ENCODE measurements at places on chromosomes 2 and 18.

- no peak for DNase-seq
These were observed 152.6 kb downstream of the LDLRAD4 start for GRCh38 chr18:13370995-13371625.

GRCh38 chr2:36449213-36449612 is 93.6 kb downstream of the CRIM1 start:
- DNase-seq = no peak

- no peak for DNase-seq
These were observed 133.4 kb downstream of the NRP2 start for GRCh38 chr2:205815673-205816072.

- DNase-seq = peak; percentile 72
These were observed 20.1 kb downstream of the ARID5A start for GRCh38 chr2:96556441-96557330.

DNA sequence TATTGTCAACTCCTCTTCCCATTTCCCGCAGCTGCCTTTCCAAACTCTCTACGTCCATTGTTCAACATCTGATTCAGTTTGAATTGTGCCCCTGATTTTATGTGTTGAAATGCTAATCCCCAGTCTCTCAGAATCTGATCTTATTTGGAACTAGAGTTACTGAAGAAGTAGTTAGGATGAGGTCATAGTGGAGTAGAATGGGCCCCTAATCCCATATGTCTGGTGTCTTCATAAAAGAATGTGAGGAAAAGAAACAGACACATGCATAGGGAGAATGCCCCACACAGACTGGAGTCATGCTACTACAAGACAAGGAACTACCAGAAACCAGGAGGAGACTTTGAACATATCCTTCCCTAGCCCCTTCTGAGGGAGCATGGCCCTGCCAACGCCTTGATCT is 99.2 kb downstream of the LRP1B start:
- no peak for DNase-seq

GRCh38 chr18:44740000-44740399 is 59.3 kb downstream of the SETBP1 start:
- DNase-seq = no peak

DNA sequence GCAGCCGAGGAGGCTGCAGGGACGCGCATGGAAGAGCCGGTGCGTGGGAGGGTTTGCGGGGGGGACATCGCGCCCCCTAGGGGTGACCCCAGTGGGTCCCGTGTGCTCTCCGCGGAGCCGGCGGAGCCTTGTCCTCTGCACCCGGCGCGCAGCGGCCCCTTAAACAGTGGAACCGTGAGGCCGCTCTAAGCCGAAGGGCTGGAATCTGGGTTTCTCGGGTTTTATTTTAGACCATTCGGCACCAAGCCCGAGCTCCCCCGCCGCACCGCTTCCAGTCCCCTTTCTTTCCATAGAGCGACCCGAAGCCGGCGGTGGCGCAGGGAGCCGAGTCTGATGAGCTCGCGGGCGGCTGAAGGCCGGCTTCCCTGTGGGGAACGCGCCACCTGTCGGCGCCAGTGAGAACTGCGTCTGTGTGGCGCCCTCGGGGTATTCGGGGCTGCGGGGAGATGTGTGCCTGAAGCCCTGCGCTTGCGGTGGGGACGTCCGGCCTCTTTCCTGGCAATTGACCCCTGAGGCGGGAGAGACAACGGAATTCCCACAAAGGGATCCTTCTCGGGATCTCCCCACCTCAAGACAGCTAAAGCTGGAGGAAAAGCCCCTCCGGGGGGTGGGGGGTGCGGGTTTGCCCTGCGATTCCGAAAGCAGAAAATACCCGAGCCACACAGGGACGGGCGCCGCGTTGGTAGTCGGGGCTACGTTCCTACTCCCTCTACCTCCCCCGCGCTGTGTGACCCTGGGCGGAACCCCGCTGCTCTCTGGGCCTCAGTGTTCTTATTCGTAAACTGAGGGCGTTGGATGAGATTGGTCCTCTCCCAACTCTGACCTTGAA is 8.2 kb upstream of the EN1 start:
- peak; percentile 74 for DNase-seq

DNA sequence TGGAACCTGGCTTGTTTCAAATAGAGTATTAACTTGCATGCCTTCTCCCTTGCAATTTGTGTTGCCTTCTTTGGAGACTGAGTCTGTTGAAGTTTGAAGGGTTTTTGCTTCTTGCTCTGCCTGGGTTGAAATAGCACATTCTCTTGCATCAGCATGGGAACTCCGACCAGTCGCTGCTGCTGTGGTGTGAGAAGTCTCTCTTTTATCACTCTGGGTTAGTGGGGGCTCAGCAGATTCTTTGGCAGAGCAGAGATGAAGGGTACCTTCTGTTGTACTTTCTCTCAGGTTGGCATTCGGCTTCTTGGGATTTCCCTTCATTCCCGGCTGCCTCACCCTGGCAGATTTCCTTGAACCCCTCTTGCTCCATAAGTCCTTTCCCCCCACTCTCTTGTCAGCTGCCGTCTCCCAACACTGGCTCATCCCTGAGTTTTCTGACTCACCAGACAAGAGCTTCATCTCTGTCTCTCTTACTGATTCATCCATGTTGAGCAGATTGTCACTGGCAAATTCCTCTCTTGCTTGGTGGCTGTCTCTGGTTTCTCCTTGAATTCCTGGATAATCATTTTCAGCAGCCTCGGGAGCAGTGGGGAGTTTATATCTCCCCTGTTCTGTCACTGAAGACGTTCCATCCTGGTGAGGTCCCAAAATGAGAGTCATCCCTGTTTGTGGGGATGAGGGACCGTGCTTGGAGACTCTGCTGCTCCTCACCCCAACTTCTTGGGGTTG is 49.9 kb downstream of the ALPK2 start:
- peak; percentile 95 for DNase-seq

DNA sequence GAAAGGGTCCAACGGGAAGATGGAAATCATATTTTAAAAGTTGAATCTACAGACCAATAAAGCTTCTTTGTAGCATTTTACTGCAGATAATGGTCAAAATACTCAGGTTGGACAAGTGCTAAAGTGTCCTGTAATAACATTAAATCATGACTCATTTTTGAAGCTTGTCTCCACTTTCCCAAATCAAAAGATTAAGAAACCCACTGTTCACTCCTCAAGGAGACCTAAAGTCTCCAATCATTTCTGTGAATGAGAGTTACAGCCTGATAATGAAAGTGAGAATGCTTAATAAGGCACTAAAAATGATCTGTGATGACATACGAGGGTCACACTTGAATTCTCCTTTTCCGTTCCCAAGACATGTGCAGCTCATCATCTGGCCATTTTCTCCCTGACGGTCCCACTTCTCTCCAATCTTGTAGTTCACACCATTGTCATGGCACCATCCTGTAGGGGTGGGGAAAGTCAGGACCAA is 53.4 kb downstream of the ATIC start:
- peak; percentile 22 for DNase-seq

DNA sequence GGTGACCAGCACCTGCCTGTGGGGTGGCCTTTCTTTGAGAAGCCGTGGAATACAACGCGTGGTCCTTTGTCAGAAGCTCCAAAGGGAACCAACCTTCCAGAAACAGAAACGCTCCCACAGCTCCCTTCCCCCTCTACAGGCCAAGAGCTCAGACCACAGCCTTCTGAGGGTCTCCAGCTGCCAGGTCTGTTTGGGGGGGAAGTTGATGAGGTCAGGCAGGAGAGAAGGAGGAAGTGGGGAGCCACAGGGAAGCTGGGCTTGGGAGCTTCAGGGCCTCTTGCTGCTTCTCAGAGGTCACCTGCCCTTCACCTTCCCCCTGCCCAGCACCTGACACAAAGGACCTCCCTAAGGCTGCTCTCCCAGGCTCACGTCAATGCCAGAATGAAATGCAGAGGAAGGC is 287.7 kb upstream of the ID2 start:
- DNase-seq = no peak
